ENCODE measurements at places on chromosomes 3 and 15.

DNA sequence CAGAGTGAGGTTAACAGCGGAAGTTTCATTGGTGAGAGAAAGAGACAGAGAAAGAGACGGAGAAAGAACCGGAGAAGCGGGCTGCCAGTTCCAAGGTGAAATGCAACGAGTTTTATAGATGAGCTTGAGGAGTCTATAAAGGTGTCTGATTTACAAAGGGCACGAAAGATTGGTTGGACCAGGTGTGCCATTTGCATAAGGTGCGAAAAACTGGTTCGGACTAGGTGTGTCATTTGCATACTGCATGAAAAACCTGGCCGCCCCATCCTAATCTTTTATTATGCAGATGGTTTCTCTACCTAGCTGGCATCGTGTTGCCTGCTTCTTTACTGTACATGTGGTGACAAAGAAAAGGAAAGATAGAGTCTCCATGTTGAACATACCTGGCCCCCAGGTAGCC is 253.8 kb upstream of the IGF1R start:
- DNase-seq, result no peak

DNA sequence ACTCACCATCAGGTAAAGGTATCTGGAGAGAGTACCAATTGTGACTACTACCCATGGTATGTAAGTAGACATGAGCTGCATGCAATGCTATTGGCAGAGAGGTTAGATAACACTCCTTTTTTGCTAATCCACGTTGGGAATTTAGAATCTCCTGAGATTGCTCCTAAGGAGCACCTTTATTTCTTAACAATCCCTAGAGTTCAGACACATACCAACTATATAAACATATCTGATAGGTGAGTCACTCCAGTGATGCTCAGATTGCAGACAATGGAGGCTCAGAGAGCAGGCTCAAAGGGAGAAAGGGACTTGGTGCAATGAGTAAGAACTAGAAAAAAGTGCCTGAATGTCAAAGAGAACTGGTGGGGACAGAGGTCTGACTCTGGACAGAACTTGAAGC is 47.0 kb upstream of the LRRFIP2 start:
- DNase-seq, result no peak

DNA sequence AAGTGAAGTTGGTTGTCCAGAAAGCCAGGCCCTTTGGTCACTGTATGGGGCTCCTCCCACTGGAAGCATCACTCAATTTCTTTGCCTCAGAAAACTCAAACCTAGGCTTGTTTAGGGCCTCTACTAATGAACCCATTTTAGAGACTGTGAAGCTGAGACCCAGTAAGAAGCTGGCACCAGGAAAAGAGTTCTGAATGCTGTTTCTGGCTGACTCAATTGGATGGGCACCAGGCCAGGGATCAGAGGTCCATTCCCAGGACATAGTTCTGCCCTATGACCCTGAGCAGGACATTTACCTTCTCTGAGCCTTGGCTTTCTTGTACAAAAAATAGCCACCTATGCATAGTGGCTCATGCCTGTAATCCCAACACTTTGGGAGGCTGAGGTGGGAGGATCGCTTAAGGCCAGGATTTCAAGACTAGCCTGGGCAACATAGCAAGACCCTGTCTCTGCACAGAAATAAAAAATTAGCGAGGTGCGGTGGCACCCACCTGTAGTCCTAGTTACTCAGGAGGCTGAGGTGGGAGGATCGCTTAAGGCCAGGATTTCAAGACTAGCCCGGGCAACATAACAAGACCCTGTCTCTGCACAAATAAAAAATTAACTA is 30.6 kb downstream of the CD276 start:
- DNase-seq, result no peak

DNA sequence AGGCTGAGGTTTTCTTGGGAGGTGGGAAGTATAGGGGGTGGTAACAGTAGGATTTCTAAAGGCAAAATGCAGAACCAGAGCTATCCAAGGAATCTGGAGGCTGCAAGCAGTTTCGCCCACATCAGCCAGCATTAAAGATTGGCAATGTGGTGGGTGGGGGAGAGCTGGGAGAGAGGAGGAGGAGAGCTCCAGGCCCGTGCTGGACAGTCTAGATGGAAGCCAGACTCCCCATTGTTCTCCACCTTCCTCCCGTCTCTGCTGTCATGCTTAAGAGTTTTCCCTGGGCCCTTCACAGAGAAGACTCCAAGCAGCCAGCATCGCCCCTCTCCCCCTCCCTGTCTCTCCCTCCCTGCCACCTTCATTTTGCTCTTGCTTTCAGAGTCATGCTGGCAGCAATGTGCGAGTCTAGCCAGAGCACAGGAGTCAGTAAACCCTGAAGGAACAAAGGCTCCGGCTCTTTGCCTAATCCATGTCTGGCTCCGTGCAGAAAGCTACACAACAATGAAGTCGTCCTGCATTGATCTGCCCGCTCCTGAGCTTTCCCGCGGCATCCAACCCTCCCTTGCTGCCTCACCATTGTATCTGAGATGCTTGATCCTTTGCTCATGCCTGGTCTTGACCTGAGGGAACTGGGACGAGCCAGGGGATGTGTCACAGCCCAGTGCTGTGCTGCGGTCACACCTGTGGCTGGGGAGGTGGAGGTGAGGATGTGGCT is 282.9 kb downstream of the NTRK3 start:
- no peak for DNase-seq

DNA sequence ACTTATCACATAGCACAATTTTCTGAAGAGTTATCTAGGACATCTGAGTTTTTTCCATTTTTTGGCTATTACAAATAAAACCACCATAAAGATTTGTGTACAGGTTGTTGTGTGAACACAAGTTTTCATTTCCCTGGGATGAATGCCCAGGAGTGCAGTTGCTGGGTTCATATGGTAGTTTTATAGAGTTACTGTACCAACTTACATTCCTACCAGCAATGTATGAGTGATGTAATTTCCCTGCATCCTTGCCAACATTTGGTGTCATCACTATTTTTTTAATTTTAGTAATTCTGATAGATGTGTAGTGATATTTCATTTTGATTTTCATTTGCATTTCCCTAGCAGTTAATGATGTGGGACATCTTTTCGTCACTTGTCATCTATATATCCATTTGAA is 20.5 kb downstream of the FILIP1L start:
- no peak for DNase-seq

- no peak for DNase-seq
Observed at GRCh38 chr3:13670292-13670691, 121.4 kb downstream of the FBLN2 start.

GRCh38 chr3:141405025-141405424 is 36.7 kb downstream of the ZBTB38 start:
- DNase-seq, result no peak

DNA sequence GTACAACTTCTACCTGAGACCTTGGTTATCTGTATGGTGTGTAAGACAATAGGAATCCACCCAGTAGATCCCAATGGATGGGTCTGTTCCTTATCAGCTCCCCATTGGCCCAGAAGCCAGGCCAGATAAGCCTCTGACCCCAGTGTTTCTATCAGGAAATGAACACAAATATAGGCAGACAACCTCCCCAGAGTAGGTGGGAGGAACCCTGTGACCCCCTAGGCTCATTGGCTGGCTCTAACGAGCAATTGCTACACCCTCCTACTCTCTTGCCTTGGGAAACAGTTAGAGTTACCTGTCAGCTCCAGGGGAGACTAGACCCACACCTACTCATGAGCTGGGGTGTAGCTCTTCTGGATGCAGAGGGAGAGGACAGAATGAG is 299.9 kb downstream of the UACA start:
- no peak for DNase-seq

GRCh38 chr3:195711813-195712534 is 8.8 kb upstream of the MUC20 start:
- no peak for DNase-seq

GRCh38 chr3:169879845-169880575 is 10.3 kb upstream of the LRRC31 start:
- no peak for DNase-seq

- no peak for DNase-seq
Observed at GRCh38 chr3:171585039-171585438, 124.8 kb upstream of the TNIK start.

DNA sequence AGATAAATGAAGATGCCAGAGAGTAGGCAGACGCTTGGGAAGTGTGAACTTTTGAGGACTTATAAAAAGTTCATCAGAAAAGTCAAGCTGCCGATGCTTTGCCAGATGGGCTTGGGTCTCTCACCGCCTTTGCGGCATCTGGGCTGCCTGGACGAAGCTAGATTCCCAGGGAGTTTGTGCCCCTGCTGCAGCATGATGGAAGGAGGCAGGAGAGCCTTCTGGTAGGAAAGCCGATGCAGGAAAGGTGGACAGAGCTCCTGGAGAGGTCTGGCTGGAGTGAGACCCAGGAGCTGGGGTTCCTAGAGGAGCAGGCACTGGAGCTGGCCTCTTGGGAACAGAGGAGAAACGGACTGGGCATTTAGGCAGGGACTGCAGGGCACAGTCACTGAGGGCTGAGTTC is 51.9 kb upstream of the ATP2B2 start:
- DNase-seq, result no peak

DNA sequence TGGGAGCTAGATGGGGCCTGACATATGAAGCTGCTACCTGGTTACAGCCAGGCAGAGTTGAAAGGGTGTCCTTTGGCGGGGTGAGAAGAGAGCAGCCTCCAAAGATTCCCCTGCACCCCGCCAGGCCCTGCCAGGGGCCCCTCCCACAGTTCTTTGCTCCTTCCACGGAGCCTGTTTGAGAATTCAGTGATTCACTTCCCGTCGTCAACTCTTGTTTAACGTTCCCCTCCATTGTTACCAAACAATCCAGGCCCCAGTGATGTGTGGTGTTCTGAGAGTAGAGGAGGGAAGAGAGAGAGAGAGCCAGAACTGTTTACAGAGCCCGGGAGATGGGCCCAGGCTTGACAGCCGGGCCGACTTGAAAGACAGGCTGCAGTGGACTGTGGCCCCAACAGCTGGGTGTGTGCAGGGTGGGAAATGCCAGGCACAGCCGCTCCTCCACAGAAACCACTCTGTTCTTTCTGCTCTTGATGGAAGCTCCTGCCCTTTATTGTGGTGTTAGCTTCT is 81.5 kb downstream of the SMAD3 start:
- DNase-seq, result no peak

GRCh38 chr15:101174152-101174920 is 77.5 kb downstream of the CHSY1 start:
- no peak for DNase-seq

GRCh38 chr3:184126006-184126405 is 9.2 kb upstream of the EIF2B5 start:
- no peak for DNase-seq

GRCh38 chr3:143974271-143975238 is 2.9 kb downstream of the DIPK2A start:
- no peak for DNase-seq

DNA sequence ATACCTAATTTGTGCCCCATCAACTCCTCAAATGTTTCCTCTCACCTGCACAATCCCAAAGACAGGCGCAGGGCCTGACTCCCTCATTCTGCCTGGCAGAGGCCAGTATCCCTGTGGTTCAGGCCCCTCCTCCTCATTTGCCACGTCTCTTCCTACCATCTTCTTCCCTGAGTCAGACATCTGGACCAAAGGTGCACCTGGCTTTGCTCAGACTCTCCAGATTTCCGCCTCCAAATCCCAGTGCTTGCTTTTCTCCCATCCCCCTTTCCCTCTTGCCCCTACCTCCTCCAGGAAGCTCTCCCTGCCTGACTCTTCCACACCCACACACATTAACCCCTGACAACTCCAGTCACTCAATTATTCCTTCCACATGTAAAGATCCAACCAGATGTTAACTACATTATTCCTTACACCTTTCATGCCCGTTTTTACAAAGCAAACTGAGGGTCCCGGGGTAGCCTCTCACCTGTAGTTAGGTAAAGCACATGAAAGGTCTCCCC is 19.6 kb downstream of the SEMA7A start:
- DNase-seq, result no peak

DNA sequence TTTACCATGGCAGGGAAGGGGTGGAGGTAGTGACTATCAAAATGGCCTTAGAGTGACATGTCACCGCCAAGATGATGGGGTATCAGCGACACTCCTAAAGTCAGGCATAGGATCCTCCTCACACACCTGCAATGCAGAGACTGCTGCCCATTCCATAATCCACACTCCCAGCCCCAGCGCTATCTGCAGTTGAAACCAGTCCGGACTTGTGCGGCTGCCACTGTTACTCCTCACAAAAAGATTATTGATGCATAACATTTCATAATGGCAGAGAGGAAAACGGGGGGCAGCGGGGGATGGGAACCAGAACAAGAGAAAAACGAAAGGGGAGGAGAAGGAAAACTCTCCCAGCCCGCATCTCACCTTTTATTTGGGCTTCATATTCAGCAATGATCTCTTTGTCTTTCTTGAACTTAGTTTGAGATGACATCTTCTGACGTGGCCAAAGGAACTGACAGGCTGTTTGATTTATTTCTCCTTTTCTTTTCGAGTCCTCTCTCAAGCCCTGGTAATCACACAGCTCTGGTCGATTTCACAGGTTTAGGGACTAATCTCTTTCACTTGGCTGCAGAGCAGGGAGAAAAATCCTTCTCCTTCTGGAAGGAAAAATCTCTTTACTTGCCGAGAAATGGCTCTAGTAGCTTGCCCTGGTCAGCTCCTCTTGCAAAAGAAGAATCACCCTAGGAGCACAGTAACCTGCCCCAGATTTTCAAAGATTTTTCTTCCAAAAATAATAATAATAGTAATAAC is 749 bp downstream of the SRGAP3 start:
- no peak for DNase-seq

DNA sequence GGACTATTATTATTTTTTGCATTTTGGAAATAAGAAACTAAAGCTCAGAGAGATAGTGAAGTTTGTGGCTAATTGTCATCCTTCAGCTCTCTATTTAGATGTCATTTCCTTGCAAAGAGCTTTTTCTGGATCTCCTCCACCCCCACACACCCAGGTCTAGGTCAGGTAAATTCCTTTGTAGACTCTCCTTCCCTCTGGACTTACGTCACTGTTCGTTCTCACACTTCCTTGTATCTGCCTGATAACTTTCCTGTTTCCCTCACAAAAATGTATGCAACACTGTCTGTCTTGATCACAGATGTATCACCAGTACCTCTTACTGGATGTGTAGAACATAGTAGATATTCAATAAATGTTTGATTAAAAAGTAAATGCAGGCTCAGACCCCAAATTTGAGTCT is 6.1 kb upstream of the MB21D2 start:
- no peak for DNase-seq

DNA sequence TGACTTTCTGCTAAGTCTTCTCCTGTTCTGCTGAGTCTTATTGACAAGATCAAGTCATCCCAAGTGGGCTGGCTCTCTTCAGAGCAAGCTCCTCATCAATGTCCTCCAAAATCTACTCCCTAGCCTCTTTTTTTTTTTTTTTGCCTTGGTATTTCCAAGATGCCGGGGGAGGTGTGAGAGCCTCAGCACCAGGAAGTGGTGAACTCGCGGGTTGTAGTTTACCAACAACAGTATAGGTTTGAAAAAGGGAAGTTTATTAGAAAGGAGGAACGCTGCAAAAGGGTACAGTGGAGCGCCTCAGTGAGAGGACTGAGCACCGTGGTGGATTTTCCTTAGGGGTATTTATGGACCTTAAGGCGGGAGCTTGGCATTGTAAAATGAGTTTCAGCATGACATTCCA is 94.3 kb upstream of the SGO1 start:
- DNase-seq, result no peak

DNA sequence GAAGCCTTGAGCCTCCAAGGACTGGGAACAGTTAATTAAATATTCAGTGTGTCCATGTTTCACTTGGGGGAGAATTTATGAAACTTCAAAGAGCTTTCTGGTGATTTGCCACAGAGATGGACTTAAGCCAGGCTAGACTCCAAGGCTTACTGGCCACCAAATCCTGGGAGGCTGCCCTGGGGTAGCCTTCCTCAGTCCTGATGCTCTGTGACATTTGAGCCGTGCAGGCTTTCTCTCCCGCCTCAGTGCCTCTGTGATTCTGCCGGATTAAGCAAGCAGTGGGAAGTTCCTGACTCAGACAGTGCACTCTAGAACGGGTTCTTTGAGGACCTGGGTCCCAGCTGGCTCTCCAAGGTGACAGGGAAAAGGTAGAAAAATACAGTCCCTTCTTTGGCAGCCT is 314.7 kb upstream of the ICE2 start:
- no peak for DNase-seq
